Lower lobe of right lung (tissue), 2 donors: ENCODE measurements at places on chromosomes 2 and 18. TPM values are rescaled to one million over a fixed set of nuclear protein-coding genes. Genes with fewer than 3 reads are reported as not detected.

CD226 gene
- 5.4 TPM for total RNA-seq

CSRNP3 gene
- total RNA-seq: 2.3 TPM

TRABD2A gene
- total RNA-seq: 5.4 TPM

NEU2 gene
- not detected for total RNA-seq

CD302 gene
- 100 TPM for total RNA-seq

BARD1 gene
- 18.5 TPM for total RNA-seq

UGT1A7 gene
- not detected for total RNA-seq

MGAT4A gene
- total RNA-seq: 82.0 TPM

SEMA4F gene
- total RNA-seq: 12.0 TPM

VSNL1 gene
- total RNA-seq: 1.6 TPM

FAM161A gene
- 2.6 TPM for total RNA-seq

MYO7B gene
- total RNA-seq: 5.2 TPM

DGUOK gene
- 38.0 TPM for total RNA-seq

HRH4 gene
- total RNA-seq: 2.0 TPM

CDK15 gene
- total RNA-seq: 4.5 TPM

MC4R gene
- total RNA-seq: 0.35 TPM

SIX2 gene
- 0.38 TPM for total RNA-seq

ZSWIM2 gene
- total RNA-seq: not detected

SERPINB7 gene
- total RNA-seq: not detected

CDH7 gene
- total RNA-seq: not detected

FRZB gene
- total RNA-seq: 2.9 TPM

EPB41L3 gene
- 72.5 TPM for total RNA-seq

SERPINB11 gene
- 0.77 TPM for total RNA-seq

REG1A gene
- not detected for total RNA-seq

WNT6 gene
- 0.44 TPM for total RNA-seq

ERMN gene
- 0.21 TPM for total RNA-seq
